ENCODE measurements at places on chromosomes 4 and X.

DNA sequence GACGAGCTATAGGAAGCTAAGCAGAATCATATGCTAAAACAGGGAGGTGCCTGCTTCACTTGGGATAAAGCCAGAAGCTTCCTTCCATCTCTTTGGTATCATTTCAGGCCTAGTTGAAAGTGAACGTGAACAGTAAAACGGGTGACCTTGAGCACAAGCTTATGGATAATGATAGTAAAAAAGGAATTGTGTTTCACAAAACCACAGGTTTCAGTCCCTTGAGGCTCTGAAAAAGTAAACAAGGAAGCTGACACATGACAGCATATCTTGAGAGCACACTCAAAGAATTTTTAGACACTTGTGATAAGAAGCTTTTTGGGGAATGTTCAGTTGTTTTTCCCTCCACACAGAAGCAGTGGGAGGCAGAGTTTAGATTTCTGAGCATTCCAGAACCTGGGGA is 286.1 kb downstream of the DCHS2 start:
- DNase-seq = no peak

DNA sequence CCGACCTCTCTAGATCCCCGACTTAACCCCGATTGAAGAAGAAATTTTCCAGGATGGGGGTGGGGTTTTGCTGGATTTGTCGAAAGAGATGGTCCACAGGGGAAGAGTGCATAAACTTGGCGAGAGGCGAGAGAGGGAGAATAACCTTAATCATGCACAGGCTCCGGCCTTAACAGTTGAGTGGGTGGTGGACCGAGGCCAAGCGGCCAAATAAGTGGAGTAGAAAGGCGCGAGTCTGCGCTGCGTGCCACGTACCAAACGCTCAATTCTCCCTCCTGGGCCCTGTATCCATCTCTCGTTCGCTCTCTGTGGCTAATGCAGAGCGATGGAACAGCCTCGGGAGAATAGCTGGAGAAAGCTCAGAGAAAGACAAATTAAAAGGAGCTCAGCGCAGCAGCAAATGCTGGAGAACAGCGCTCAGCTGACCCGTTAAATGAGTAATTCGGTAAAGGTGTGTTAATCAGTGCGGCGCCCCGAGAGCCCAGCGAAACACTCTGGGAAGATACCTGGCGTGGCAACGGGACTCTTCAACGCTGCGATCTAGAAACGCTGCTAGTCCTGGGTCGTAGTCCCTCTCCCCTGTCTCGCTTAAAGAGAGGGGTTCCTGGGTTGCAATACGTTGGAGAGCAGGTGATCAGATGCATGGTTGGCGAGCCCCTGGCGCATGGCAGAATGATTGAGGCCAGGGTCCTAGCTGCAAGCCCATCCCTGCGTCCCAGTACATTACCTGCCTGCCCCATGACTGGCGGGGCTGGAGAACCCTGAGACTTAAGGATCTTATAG is 887 bp upstream of the IL1RAPL2 start:
- no peak for DNase-seq

GRCh38 chrX:129781134-129781672 is 1.5 kb downstream of the SASH3 start:
- DNase-seq = no peak

DNA sequence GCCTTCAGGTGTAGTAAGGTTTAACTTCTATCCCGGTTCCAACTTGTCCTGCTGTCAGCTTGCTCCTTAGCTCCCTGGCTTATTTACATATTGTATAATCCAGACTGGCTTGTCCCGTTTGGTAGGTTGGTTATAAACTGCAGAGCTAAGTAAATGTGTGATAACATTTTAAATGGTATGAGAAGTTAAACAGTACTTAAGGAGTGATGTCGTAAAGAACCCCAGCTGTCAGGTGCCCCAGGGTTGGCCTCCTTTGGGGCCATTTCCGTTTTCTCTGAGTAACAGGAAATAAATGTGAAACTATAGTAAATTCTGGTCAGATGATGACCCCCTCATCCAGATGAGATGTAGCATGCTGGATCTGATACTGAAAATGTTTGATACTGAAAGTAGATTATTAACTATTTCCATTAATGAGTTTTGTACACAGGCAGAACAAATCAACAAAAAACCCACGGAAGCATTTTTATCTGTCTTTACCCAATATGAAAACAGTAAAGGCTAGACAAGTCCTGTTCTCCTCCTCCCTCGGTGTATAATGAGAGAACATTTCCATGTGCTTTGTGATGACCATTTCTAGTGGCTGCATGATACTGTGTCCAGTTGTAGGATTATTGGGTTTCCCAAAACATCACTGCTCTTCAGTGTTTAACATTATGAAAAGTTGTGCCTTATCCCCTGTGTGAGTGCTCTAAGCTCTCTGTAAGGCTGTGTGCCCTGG is 22.4 kb downstream of the GAB1 start:
- DNase-seq = no peak

DNA sequence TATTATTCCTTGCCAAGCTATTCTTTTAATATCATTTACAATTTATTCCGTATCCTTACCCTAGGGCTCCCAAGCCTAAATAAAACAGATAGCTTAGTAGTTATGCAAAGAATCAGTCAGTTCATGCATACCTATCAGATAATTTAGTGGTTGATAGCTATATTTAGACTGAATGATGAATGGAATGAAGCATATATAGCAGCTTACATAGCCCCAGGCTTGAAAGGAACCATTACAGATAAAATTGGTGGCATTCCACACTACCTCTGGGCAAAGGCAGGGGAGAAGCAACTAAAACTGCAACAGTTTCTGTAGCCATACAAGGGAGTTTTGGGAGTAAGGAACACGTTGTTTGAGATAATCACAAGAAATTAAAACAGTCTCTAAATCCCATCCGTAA is 2.7 kb downstream of the ACE2 start:
- no peak for DNase-seq

GRCh38 chrX:136076942-136077341 is 70.4 kb upstream of the FHL1 start:
- DNase-seq = no peak

GRCh38 chrX:71871367-71871766 is 39.3 kb upstream of the NHSL2 start:
- DNase-seq = no peak

- DNase-seq = no peak
Observed at GRCh38 chrX:25198891-25199290, 183.1 kb upstream of the ARX start.

GRCh38 chr4:24686866-24687692 is 102.7 kb upstream of the DHX15 start:
- no peak for DNase-seq

GRCh38 chr4:124839786-124840390 is 127.4 kb upstream of the ANKRD50 start:
- no peak for DNase-seq

DNA sequence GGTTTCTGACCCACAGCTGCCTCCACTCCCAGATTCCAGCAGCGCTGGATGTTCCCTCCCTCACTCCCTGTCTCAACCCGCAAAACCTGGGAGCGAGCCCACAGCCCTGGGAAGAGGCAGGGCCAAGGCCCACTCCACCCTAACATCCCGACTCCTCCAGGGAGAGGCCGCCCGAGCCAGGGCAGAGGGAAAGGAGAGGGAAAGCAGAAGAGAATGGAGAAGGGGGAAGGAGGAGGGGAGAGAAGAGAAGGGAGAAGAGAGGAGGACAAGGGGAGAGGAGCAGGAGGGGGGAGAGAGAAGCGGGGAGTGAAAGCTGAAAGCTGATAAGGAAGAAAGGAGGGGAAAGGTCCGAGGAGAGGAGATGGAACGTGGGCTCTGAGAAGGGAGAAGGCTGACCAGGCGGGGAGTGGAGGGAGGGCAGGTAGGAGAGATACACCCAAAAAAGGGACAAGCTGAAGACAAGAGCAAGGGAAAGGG is 120.2 kb upstream of the PJA1 start:
- DNase-seq = no peak

GRCh38 chr4:41297832-41298231 is 41.1 kb downstream of the UCHL1 start:
- no peak for DNase-seq

- DNase-seq = no peak
Observed at GRCh38 chr4:80196259-80196921, 913 bp upstream of the PRDM8 start.

- no peak for DNase-seq
Observed at GRCh38 chrX:41722214-41722613, 1.8 kb upstream of the GPR82 start.

GRCh38 chr4:61723492-61723891 is 523.4 kb downstream of the ADGRL3 start:
- DNase-seq = no peak

GRCh38 chr4:169164669-169165415 is 105.9 kb downstream of the SH3RF1 start:
- DNase-seq = no peak

DNA sequence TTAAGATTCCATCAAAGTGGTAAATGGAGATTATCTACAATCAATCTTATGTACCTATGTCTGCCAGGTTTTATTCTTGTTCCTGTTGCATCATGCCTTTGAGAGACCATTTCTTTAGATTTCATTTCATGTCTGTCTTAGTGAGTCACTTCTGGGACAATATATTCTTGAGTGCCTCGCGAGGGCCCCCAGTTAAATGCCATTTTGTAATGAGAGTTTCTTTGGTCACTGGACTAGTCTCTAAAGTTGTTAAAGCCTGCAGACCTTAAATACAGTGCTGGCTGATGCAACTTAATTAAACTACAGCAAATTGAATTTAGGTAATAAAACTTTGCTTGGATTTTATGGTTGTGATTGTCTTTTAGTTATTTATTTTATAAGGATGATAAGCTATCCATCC is 87.2 kb upstream of the PITX2 start:
- DNase-seq = no peak

- DNase-seq = no peak
Observed at GRCh38 chr4:8921465-8921864, 49.8 kb upstream of the HMX1 start.

DNA sequence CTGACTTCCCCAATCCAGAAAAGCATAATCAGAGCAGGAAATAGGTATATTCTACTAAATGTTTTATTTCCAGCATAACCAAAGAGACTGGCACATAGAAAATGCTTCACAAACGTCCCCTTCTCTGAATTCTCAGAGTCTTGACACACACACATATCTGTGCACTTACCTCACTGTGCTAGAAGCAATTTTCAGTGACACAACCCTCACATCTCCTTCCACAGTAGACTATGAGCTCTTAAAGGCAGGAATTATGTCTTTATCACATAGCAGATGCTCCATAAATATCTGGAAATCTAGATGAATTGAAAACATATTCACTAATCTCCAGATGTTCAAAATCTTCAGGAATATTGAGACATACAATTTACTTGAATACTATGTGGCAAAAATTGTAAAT is 5.9 kb downstream of the SOWAHB start:
- DNase-seq = no peak

DNA sequence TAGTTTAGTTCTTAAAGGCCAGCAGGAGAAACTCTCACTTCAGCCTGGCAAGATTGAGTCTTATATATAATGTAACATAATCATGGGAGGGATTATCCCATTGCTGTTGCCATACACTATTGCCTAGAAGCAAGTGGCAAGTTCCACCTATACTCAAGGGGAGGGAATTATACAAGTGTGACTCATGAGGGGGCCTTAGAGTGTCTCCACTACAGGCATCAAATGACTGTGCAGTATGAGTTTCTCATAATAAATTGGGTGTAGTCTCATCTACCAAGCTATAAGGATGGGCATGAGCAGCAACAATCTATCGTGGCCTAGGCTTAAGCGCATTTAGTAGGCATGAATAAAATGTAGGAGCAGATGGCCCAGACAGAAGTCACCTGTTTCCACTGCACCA is 89.1 kb upstream of the C1GALT1C1 start:
- DNase-seq = no peak

DNA sequence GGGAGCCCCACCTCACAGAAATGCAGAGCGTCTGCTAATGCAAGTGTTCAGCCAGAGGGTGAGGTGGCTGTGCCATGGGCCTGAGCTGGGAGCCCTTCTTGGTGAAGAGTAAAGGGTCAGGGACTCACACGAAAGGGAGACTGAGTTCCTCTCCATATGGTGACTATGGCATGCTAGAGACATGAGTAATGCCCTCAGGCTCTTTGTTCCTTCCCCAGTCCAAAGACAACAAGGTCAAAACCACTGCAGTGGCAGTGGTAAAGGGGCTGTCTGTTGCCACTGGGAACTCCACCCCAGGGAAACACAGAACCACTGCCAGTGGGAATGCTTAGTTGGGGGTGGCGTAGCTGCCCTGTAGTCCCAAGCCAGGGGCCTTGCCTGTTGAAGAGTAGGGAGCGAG is 22.4 kb downstream of the RAB40AL start:
- DNase-seq = no peak

GRCh38 chr4:122300776-122301175 is 78.0 kb upstream of the ADAD1 start:
- DNase-seq = no peak

GRCh38 chrX:67500617-67501016 is 43.2 kb upstream of the AR start:
- no peak for DNase-seq

GRCh38 chrX:108029928-108030711 is 14.7 kb upstream of the VSIG1 start:
- no peak for DNase-seq

DNA sequence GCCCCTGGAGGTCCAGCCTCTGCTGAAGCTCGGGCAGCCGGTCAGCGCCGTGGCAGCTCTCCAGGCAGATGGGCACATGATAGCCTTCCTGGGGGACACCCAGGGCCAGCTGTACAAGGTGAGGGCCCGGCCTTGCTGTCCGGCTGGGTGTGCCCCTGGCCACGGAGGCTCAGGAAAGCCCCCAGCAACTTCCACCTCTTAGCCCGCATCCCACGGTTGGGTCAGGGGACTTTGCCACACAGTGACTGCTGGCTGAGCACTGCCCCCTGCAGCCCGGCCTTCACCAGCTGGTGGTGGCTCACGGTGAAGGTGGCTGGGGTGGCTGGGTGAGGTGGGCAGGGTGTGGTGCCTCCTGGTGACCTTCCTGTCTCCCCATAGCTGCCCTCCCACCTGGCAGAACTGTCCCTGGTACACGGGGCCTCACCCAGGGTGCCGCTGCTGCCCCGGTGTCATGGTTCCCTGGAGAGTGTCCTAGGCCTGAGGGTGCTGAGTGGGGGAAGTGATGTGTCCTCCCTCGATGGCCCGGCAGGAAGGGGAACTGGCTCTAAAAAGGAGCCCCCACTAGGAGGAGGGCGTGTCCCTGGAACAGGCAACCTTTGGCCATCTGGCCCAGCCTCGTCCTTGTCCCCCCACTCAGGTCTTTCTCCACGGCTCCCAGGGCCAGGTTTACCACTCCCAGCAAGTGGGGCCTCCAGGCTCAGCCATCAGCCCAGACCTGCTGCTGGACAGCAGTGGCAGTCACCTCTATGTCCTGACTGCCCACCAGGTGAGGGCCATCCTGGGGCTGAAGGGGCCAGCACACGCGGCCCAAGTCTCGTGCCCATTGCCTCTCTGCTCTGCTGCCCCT is 4.5 kb downstream of the PLXNB3 start:
- DNase-seq = no peak

DNA sequence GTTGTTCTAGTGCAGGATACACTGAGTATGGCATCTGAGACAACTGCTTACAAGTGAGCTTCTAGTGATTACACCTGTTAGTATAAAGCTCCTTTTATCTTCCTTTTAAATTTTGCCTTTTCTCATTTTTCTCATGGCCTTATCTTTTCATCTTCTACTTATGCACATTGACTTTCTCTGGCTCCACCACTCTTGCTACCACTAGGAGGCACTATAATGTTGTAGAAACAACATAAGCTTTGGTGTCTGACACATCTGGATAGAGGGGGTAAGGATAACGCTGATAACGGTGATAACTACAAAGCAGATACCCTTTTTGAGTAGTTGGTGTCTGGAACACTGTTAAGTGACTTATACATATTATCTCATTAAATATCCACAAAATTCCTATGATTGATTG is 187.4 kb upstream of the TEX13C start:
- no peak for DNase-seq

Data from GOT3 (cell line).